Breast epithelium (tissue), 4 donors: ENCODE measurements at places on chromosomes 16 and 17. TPM values are rescaled to one million over a fixed set of nuclear protein-coding genes. Genes with fewer than 3 reads are reported as not detected.
A peak's percentile ranks its signal among the peaks of the same experiment; 100 is the strongest.

Gene TBC1D26
- total RNA-seq = 0.33 TPM

Gene MT1A
- total RNA-seq = 130 TPM

Gene SRL
- total RNA-seq = 0.32 TPM

Gene BCAR1
- total RNA-seq = 32.9 TPM

Gene MED31
- 5.4 TPM for total RNA-seq

Gene CA4
- 46.5 TPM for total RNA-seq

Gene ADCY9
- 14.4 TPM for total RNA-seq

Gene FBXW10
- total RNA-seq = not detected

Gene COL1A1
- 67.2 TPM for total RNA-seq

Gene TEKT5
- not detected for total RNA-seq

Gene ORC6
- total RNA-seq = 0.80 TPM

Gene CCL4
- 5.2 TPM for total RNA-seq

Gene SLC35G6
- total RNA-seq = not detected

DNA sequence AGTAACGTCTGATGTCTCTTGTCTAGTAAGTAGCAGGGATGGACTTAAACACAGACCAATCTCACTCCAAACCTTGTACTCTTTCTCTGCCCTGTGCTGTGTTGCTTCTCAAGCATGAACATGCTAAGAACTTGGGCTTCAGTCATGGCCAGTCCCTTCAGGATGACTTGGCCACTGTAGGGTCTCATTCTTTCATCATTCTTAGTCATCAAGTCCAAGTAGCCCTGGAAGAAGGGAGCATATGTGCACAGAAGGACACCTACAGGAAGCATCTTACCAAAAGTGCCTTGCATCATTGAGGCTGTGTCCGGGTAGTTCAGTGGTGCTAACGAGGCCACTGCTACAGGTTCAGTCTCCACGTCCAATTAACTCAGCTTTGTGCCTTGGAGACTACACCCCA, 80.7 kb downstream of the CDK5R1 start:
- no peak for DNase-seq

GRCh38 chr17:81941484-81942166, 4.5 kb upstream of the PYCR1 start:
- no peak for DNase-seq

DNA sequence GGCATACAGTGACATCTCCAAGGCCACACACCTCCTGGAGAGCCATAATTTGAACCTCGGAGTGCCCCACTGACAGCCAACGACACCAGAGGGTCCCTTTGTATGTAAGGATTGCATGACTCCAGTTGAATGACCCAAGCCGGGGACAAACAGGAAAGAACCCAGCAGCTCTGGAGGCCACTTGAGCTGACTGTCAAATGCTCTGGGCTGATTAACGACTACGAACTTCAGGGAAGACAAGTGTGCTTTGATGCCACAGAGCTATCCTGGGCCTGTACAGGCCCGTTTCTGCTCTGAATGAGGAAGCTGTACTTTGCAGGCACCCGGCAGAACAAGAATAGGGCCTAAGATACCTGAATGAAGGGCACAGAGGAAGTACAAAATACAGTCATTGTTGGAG, 404.6 kb downstream of the SLC39A11 start:
- no peak for DNase-seq

- DNase-seq = no peak
Measured at GRCh38 chr17:81373536-81374160, 21.6 kb upstream of the BAHCC1 start.

DNA sequence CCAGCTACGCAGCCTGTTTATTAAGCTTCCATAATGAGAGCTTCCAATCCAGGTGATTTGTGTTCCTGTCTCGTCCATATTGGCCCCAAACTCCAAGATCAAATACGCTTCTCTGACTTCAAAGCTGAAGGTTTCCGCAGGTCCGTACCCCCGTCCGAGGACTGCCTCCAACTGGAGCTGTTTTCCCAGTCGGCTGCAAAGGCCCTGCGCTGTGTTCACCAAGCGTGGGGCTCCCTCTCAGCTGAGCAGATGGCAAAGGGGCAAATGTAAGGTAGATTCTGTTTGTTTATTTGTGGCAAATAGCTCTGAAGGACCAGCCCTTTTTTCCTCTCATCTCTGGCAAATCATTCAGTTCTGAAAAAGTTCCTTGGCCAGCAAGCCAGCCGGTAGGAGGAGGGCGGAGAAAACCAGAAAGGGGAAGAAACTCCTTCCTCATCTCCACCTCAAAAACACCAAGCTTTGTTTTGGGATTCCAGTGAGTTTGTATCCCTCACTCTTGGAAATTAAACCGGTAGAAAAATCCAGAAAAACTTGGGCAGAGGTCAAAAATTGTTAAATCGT, 35.2 kb downstream of the NXN start:
- DNase-seq = no peak

DNA sequence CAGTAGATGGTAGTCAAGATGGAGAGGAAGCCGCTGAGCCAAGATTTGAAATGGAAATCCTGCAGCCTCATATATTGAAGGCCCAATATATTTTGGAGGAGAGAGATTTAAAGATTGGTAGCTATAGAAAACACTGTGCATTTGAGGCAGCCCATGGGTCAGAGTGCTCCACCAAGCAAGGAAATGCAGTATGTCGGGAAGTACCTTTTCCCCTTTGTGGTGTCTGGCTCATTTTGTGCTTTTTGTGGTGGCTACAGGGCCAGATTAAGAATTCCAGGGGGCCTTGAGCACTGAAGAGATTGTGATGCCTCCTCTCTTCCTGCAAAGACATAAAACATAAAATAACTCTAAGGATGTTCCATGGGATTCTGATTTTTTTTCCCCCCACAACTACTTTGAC, 39.6 kb downstream of the CDRT15 start:
- DNase-seq = no peak

GRCh38 chr16:84741340-84741830, 41.6 kb downstream of the USP10 start:
- DNase-seq = no peak

GRCh38 chr17:35577830-35578196, 558 bp downstream of the PEX12 start:
- no peak for DNase-seq

DNA sequence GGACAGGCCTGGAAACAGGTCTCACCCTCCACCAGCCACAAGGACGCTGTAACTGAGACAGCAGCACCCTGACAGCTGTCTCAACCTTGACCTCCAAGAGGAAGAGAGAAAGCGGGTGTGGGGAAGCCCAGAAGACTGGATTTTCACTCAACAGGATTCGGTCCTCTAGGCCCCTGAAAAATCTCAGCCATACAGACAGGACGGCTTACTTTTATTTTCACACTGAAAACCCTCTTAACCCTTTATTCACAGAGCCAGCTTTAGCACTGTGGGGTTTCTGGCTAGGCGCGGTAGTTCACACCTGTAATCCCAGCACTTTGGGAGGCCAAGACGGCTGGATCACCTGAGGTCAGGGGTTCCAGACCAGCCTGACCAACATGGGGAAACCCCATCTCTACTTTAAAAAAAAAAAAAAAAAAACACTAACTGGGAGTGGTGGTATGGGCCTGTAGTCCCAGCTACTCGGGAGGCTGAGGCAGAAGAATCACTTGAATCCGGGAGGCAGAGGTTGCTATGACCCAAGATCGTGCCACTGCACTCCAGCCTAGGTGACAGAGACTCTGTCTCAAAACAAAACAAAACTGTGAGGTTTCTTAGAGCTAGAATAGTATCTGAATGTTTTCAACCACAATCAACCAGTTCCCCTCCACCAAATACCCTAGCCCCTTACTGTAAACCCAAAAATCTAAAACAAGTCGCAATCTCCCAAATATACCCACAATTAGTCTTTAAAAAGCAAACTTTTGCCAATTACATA, 5.3 kb downstream of the ANKRD11 start:
- no peak for DNase-seq

- DNase-seq = no peak
Measured at GRCh38 chr17:21353326-21354010, 22.7 kb upstream of the KCNJ12 start.

- DNase-seq = no peak
Measured at GRCh38 chr17:73091770-73092522, 542 bp downstream of the SLC39A11 start.

- DNase-seq = peak; percentile 46
Measured at GRCh38 chr17:77326076-77326591, 185.4 kb downstream of the SEC14L1 start.

DNA sequence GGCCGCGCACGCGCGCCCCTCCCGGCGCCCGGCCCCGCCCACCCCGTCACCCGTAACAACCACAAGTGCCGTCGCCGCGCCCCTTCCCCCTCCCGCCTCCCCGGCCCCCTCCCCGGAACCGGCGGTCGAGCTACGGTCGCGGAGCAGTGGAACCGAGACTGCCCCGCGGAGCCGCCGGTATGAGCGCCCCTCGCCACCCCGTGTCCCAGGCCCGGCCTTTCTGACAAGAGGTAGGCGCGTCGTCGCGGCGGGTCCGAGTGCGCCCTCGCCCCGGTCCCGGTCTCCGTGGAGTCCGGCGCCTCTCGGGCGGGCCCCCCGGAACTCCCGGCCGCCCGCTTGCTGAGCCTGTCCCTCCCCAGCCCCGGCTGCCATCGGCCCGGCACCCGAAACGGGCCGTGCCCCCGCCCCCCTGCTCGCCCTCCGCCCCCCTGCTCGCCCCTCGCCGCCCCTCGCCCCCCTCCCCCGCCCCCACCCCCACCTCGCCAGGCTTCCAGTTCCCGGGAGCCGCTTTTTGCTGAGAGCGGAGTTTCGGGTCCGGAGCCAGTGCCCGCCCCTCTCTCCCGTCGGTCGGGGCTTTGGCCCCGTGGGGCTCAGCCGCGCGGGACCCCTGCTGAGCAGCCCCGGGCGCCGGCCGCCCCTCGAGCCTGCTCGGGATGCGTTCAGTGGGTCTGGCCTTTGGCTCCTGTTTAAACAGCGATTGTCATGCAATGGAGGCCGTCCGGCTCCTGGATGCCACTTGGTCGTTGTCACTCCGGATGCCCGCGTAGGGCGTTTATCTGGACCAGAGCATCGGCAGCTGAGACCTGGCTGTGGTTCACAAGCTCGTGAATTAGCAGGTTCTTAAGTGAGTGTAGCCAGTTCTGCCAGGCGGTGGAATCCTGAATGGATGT, at the start of gene SEC14L1:
Gene SEC14L1, plus strand, starts transcription at position 92 of the 890 bp plus-strand sequence. CDS start 2,628 bp downstream, outside the sequence.
- DNase-seq = no peak

- no peak for DNase-seq
Measured at GRCh38 chr17:75081611-75082540, 5.9 kb upstream of the SLC16A5 start.

- DNase-seq = no peak
Measured at GRCh38 chr16:12089492-12090150, 113.1 kb downstream of the SNX29 start.

DNA sequence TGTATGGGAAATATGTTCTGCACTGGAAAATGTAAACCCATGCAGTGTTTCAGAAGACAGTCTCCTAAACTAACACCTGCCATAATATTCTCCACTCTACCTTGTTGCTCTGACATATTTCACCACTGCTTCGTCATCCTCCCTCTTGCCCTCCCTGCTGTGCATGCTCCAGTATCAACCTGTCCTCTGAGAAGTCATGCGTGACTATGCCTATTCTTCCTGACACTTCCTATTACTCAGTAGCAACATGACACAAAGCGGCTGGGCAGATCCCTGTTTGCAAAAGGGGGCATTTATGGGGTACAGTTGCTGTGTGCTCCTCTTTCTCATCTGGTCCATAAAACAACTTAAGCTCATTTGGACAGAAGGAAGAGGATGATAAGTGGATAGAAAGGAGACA, 805.6 kb upstream of the EEF2KMT start:
- no peak for DNase-seq

DNA sequence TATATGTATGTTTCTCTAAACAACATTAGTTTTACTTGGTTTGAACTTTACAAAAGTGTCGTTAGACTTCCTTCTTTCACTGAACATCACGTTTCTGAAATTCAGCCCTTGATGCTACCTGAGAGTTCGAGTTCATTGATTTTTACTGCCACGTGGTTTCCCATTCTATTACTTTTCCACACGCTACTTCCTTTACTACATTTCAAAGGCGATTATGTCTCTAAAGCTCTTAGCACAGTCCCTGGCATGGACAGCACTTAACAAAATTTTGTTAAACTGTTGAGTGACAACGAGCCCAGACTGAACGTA, 15.9 kb upstream of the ARHGAP17 start:
- no peak for DNase-seq

- no peak for DNase-seq
Measured at GRCh38 chr17:32443827-32444300, 446 bp upstream of the PSMD11 start.

DNA sequence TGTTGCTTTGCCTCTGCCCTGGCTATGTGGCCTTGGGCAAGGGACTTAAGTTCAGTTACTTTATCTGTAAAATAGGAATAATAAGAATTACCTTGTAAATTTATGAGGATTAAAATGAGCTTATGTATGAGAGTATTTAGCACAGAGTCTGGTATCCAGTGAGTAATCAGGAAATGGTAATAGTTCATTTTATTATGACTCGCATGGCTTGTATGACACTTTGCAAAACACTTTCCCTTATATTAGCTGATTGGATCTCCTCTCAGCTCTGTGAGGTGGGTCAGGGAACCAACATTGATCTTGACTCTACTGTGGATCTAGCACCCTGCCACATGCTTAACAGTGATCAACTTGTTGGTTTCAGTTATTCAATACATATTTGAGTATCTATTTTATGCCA, 8.3 kb upstream of the CDH3 start:
- DNase-seq = no peak

GRCh38 chr16:84391151-84392030, 23.1 kb downstream of the ATP2C2 start:
- DNase-seq = no peak

- DNase-seq = no peak
Measured at GRCh38 chr17:76378548-76379274, 5.7 kb upstream of the SPHK1 start.

GRCh38 chr17:76546556-76547182, 6.8 kb downstream of the PRCD start:
- no peak for DNase-seq

DNA sequence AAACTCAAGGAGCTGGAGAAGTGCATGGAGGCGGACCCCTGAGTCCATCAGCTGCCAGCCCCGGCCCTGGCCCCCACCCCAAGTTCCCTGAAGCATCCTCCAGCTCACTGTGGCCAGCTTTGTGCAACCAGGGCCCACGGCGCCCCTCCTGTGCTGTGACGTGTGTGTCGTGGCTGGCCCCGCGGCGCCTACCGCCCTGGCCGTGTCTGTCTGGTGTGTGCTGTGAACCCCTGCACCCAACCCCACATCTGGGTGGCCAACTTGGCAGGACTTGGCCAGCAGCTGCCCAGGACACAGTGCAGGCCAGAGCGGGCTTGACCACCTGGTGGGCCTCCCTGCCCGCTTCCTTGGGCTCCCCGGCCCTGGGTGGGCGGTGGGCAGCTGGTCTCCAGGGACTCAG, 3.2 kb downstream of the TSR3 start:
- DNase-seq = no peak

DNA sequence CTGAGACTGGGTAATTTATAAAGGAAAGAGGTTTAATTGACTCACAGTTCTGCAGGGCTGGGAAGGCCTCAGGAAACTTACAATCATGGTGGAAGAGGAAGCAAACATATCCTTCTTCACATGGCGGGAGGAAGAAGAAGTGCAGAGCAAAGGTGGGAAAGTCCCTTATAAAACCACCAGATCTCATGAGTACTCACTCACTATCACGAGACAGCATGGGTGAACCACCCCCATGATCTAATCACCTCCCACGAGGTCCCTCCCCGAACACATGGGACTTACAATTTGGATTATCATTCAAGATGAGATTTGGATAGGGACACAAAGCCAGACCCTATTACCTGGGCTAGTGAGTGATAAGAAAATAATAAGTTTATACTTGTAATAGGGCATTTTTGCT, 70.6 kb upstream of the HS3ST2 start:
- no peak for DNase-seq
